ENCODE measurements at places on chromosomes 5 and 9.

DNA sequence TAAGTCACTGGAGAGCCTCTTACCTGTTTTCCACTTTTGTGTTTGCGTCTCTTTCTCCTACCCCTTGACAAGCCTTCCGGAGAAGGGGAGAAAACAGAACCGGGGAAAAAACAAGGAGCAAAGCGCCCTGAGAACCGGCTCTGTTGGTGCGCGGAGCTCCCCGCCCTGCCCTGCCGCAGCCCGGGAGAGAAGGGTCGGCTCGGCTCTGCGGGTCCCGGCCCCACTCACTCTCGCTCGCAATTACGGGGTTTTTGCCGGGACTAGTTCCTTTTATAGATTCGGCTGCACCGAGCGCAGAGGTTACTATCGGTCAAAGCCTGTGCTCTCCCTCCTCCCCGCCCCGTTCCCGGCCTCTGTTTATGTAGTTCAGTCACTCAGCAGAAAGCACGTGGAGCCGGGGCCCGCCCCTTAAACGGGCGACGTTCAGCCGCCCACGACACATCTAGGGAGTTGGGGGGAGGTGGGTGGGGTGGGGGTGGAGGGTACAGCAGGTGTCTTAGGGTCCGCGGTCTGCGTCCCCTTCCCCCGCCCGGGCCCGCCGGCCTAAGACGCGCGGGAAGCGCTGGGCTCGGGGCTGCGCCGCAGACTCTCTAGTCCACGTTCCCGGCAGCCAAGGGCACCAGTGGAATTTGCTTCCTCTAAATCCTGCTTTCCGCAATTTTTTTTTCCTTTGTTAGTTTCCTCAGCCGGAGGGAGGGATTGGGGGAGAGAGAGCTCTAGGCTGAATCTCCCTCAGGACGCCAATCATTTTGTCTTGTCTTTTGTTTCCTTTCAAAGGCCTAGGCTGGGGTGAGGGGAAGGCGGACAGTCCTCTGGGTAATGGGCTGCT, at the start of gene ABCA1:
Gene ABCA1, minus strand, starts transcription at position 244 of the 829 bp plus-strand sequence. CDS start 24,476 bp downstream, outside the sequence.
- DNase-seq: peak; percentile 31

DNA sequence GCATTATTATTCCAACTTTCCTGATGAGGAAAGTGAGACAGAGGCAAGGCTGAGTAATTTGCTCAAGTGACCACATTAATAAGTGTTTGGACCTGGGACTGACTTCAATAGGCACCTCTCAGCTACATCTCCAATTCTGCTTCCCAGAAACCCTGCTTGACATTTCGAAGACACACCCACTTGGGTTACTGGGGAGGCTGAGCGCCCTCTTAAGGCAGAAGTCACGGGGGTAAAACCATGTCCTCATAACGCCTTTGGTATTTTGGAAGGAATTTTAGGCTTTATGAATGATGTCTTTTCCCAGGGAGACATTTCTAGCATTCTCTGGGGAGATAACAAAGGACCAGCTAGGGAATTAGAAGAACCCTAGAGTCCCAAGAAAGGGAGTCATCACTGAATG, 53.3 kb downstream of the TRPC7 start:
- DNase-seq: no peak

- DNase-seq: no peak
These were observed 1.3 kb downstream of the PSAT1 start for GRCh38 chr9:78298046-78298765.

DNA sequence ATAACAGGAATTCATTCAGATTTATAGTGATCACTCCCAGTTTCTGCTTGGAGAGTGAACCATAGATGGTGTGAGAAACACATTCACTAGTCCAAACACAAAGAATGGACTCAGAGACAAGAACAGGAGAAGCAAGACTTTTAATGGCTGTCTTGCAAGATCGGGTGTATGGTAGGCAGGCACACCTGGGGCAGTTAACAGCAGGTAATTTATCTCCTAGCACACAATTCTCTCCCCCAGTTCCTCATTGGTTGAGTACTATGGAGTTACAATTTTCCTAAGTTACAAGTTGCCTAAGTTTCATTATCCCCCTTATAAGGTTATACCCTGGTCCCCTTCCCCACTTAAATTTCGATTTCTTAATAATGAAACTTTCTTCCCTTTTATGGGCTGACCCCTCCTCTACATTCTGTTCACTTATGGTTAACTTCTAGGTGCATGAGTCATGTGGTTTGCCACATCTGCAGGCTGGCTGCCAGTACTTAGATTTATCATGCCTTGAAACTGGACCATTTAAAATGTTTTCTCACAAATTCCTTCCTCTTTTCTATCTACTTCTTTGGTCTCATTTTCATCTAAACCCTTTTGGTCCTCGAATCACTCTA, 623.3 kb downstream of the HINT1 start:
- no peak for DNase-seq

DNA sequence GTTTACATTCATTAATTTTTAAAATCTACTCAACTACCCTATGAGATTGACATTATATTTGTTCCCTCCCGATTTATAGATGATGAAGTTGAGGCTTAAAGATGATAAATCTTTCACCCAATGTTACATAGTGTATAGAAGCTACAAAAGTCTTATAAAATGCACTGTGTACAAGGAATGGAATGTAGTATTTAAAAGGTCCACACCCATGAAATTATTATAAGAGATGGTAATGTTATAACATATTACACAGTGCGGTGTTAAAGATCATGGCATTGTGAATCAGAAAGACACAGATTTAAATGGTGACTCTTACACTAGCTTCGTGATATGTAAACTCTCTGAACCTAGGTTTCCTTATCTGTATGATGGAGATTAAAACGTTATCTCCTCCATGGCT, 141.6 kb upstream of the CHD1 start:
- DNase-seq: no peak

DNA sequence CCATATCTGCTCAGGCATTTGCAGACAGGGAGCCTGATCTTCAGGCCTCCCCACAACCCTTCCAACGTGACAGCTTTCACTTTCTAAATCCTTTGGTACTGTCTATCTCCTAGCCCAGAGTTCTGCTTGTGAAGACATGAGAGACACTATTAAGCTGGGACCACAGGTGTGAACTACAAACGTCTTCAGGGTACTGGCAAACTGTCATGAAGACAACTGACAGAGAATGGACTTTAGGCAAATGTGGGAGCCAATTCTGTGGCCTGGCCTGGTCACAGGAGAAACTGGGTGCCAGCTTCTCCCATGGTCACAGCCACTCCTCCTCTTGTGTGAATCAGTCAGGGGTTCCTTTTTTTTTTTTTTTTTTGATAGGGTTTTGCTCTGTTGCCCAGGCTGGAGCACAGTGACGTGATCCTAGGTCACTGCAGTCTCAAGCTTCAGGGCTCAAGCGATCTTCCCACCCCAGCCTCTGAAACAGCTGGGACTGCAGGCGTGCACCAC, 10.4 kb downstream of the TRIM14 start:
- no peak for DNase-seq

- no peak for DNase-seq
These were observed 15.6 kb downstream of the IRF1 start for GRCh38 chr5:132474881-132475496.

- no peak for DNase-seq
These were observed 21.1 kb downstream of the GFPT2 start for GRCh38 chr5:180332051-180332517.

GRCh38 chr9:89213396-89213880, 34.8 kb upstream of the SHC3 start:
- DNase-seq: no peak

DNA sequence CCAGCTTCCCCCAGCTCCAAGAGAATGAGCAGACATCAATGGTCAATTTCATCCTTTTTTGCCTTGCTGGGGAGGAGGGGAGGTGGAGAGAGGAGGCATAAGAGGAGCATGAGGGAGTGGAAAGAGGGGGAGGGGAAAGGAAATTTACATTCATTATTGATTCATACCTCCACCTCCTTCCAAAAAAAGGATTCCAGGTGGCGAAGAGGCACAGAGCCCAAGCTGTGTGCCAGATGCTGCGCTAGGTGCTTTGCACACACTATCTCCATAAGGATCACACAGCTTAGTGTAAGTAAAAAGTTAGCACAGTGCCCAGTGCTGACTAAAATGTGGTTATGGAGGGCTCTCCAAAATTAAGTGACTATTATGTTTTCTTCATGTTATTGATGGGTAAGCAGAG, 11.0 kb downstream of the ASTN2 start:
- DNase-seq: no peak

GRCh38 chr5:137071526-137071925, 427.6 kb downstream of the SPOCK1 start:
- DNase-seq: no peak
